ENCODE measurements at places on chromosomes 13 and 19.

DNA sequence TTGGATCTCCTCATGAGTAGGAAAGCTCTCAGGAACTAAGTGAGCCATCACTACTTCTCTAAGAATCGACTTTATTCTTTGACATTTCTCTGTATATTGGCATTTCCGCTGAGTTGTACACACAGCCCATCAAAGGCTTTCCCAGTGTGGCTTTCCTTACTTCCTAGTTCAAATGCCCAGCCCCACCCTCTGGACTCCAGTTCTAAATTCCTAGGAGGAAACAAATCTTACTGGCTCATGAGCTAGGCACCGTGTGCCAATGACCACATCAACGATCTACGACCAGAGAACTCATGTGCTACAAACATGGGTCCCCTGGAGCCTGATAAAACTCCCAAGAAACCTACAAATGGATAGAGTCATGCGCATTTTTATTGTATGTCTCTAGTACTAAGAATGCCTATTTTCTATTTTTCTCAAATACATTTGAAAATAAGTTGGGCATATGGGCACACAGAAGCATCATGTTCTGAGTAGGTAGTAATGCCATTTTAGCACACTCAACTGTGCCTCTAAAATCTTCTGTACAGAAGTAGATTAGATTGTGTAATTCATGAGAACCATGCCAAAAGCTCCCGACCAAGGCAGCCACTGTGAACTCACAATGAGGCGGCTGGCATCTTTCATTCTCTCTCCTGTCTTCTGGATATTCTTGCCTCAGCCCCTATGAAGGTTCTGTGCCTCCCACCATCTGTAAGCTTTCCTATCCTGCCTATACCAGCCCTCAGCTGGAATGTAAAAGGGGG is 10.5 kb upstream of the RAP2A start:
- no peak for DNase-seq

DNA sequence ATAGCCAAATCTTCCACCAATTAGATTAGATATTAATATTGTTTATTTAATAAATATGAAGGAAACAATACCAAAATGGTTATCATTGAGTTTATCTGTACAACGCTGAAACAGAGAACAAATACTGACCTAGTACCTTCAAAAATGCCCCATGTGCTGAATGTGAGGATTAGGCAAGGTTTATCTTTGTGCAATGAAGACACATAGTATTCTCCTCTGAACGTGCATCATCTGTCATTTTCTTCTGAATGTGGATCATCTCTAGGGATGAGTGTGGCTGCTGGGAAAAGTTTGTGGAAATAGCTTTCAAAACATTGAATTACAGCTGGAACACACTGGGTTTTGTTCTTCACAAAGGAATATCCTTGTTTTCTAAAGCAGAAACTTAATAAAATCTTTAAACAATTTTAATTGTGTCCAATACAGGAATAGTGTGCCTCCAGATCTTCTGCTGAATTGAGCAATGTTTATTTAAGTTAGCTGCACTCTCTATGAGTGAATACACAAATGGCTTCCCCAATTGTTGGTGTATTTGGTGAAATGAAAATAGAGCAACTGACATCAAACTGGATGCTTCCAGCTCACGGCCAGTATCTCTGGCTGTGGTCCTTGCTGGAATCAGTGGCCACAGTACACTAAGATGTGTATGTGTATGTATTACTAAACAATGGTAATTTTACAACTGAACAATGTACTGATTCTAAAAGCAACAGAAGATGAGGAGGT is 6.7 kb downstream of the COL4A1 start:
- no peak for DNase-seq

DNA sequence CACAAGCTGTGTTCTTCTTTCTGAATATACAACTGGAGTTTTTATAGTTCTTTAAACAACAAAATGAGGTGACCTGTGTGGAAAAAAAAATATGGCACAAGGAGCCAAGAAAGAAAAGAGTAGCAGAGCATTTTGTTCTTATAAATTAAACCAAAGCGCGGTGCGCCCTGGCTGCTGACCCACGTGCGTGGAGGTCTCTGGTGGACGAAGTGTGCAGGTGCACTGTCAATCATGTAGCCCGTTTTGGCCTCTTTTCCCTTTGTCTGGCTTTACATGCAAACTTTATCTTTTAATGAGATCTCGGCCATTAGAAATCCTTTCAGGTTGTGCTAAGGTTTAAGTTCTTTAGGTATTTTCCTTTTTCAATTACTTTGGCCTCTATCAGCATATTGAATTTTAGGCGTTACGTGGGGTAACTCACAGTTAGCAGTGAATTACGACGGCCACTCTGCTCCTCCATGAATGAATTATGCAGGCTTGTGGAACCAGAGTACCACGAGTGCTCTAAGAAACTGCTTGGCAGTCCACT is 443.9 kb upstream of the SLC10A2 start:
- no peak for DNase-seq

DNA sequence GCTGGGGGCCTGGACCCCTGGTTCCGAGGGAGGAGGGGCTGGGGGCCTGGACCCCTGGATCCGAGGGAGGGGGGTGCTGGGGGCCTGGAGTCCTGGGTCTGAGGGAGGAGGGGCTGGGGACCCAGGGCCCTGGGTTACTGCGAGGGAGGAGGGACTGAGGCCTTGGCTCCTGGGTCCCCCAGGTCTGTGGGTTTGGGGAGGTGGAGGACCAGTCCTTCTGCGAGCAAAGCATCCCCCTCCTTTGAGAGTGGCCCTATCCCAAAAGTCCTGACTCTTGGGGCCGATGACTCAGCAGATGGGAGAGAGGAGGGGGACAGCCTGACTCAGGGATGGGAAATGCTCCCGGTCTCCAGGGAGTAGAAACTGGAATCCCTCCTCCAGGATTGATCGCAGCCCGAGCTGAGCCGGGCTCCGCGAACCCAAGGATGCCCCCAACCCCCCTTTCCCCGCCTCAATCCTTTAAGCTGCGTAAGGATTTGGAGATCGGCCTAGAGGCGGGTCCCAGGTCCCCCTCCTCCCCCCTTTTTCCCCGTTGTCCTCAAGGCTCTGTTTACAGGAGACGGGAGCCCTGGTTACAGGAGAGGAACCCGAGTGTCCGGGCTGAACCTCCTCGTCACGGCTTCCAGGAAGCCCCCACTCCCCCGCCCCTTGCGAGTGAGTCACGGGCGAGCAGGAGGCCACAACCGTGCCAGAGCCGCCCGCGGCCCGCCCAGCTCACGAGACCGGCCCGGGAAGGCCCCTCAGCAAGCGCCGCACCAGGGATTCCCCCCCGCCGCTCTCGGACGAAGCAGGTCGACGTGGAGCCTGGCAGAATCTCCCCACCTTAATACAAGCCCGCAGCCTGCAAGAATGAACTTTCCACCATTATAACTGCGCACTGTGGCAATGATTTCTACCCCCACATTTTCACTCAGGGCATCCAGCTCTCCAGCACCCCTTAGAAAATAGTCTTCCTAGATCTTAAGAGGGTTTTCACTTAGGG is 3.0 kb upstream of the ZFP36 start:
- peak; percentile 92 for DNase-seq

- no peak for DNase-seq
Observed at GRCh38 chr13:95035311-95036109, 265.7 kb downstream of the ABCC4 start.

DNA sequence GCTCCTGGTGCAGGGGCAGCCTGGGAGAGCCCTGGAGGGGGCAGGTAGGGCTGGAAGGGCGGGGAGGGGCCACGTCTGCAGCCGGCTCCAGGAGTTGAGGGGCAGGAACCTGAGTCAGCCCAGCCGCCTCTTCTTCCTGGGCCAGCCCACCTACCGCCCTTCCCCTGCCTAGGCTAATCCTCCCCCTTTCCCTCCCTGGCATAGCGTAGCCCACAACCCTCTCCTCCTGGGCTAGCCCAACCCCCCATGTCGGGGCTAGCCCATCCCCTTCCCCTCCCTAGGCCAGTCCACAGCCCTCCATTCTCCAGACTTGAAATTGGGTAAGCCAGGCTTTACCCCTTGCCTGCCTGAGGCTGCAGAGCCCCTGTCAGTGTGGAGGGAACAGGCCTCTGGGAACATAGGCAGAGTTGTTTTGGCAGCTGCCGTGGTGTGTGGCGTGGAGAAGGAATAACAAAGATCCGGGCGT is 20.6 kb upstream of the WDR18 start:
- no peak for DNase-seq

GRCh38 chr13:23586336-23586735 is 16.1 kb downstream of the TNFRSF19 start:
- DNase-seq, result no peak

- DNase-seq, result peak; percentile 68
Observed at GRCh38 chr13:85080691-85081090, 718.5 kb downstream of the SLITRK6 start.

DNA sequence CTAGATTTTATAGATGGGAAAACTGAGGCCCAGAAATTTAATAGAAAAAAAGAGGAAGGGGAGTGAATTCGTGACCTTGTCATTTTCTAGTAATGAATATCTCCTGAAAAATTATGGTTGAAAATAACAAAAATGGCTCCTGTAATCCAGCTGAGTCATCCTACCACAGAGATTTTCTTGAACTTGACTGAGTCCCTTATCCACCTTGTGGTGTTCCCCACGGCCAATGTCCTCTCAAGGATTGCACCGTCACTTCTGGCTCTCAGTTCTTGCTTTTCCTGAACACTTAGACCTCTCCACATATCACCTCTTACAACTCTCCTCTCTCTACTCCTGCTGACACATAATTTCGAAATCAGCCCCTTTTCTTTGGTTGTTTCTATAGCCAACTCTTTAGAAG is 1.2 kb upstream of the KATNAL1 start:
- no peak for DNase-seq

GRCh38 chr19:5451494-5451893 is 3.7 kb upstream of the ZNRF4 start:
- no peak for DNase-seq

DNA sequence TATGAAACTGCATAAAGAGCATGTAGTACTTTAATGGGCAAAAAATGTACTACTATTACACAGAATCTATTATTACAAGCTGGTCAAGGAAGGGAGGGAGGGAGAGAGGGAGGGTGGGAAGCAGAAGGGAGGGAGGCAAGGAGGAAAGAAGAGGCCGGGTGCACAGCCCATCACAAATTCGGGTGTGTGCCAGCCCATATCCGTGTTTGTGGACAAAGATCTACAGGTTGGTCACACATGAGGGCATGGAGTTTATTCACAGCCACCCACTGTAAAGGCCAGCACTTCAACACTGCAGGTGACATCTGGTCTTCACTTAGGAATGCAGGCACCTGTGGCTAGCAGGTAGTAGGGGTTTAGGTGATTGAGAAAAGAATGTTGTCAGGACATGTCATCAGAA is 352.5 kb upstream of the NBEA start:
- no peak for DNase-seq

DNA sequence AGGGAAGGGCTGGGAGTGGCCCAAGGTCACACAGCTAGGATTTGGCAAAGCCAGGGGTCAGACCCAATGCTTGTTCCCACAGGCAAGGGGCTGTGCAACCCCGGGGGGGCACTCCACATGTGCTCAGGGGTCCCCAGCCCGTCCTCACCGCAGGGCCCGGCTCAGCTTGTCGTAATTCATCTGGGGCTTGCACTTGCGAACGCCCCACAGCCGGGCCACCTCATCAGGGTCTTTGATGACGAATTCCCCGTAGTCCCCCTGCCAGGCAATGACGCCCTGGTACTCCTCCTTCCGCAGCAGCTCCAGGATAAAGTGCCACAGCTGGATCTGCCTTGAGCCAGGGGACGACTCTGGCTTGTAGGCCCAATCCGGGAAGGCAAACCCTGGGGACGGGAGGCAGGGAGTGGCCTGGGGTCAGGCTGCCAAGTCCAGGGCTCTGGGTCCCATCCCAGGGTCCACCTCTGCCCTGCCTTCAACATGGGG is 4.7 kb downstream of the ERF start:
- DNase-seq, result no peak

DNA sequence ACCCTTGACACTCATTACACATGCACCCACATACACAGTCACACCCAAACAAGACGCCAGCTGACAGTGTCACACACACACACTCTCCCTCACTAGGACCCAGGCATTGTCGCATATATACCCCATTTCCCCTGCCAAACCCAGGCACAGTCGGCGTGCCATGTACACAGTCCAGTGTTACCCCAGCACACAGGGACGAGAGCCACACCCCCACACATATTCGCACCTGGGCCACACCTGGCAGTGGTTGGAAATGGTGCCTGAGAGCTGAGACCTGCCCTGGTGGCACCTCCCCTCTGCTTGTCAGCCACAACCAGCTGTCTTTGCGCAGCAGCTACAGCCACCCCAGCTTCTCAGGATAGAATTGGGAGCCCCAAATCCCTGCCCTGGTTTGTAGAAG is 9.0 kb downstream of the NFIX start:
- no peak for DNase-seq

DNA sequence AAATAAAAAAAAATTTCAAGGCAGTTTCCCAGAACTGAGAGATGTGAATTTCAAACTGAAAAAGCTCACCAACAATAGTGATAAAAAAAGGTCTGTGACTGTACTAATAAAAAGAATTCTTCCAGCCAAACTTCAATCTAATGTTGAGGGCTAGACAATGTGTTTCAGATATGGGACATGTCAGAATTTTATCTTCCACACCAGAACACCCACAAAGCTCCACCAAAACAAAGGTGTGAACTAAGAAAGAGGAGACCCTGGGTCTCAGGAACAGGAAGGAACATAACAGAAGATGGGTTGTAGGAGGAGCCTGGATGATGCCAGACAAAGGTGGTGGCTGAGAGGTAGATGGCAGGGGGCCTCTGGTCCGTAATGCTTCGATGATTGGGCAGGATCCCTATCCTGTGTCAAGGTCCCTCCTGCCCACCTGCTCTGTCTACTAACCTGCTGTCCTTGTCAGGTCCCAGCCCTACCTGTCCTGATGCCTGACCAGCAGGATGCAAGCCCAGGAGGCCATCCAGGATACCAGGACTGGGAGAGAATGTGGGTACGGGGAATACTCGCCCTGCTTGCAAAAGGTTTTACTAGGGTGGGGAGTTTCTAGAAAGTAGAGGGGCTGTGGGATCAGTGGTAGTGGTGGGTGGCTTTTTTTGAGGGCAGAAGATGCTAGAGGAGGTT is 4.5 kb downstream of the MZF1 start:
- DNase-seq, result peak; percentile 29

- DNase-seq, result no peak
Observed at GRCh38 chr13:98538876-98539275, 38.0 kb downstream of the STK24 start.

- DNase-seq, result peak; percentile 58
Observed at GRCh38 chr13:113207890-113208420, 514 bp downstream of the PCID2 start.

- DNase-seq, result no peak
Observed at GRCh38 chr19:1274081-1274851, 1.1 kb upstream of the FAM174C start.

DNA sequence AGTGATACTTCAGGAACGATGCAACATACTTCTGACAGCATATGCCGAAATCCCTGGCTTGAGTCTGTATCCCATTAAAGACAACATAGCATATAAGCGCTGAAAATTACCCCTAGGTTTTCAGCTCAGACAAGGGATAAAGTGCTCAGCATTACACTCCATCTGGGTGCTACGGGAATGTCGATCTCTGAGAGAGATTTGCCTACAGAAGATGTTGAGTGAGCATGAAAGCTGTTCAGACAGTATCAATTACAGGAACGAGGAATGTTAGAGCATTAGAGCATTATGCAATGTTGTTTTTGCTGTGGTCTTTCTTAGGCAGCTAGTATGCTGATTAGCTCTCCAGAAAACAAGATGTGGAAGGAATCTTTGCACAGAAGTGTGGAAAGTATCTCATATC is 484.5 kb downstream of the LIG4 start:
- no peak for DNase-seq

- DNase-seq, result no peak
Observed at GRCh38 chr13:75682326-75682725, 46.2 kb downstream of the LMO7 start.

GRCh38 chr13:101690871-101691270 is 238.4 kb downstream of the ITGBL1 start:
- no peak for DNase-seq

Data from Caco-2 (cell line).